Retina (tissue), 1 donor: ENCODE measurements at places on chromosomes 5 and 9.

DNA sequence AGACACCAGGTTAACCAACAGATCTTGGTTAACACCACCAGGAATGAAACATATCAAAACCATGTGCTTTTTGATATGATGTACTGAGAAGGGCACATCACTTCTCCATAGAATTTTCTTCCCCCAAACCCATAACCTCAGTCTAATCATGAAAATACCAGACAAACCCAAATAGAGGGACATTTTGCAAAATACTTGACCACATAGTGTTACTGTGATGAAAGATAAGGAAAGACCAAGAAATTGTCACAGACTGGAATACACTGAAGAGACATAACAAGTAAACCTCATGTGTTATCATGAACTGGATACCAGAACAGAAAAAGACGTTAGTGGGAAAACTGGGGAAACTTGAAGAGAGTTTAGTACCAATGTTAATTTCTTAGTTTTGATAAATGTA, 74.9 kb upstream of the VCAN start:
- DNase-seq = no peak

- DNase-seq = no peak
Measured at GRCh38 chr5:9046756-9047481, 499.0 kb downstream of the SEMA5A start.

GRCh38 chr9:34046784-34047379, 1.8 kb downstream of the UBAP2 start:
- no peak for DNase-seq

DNA sequence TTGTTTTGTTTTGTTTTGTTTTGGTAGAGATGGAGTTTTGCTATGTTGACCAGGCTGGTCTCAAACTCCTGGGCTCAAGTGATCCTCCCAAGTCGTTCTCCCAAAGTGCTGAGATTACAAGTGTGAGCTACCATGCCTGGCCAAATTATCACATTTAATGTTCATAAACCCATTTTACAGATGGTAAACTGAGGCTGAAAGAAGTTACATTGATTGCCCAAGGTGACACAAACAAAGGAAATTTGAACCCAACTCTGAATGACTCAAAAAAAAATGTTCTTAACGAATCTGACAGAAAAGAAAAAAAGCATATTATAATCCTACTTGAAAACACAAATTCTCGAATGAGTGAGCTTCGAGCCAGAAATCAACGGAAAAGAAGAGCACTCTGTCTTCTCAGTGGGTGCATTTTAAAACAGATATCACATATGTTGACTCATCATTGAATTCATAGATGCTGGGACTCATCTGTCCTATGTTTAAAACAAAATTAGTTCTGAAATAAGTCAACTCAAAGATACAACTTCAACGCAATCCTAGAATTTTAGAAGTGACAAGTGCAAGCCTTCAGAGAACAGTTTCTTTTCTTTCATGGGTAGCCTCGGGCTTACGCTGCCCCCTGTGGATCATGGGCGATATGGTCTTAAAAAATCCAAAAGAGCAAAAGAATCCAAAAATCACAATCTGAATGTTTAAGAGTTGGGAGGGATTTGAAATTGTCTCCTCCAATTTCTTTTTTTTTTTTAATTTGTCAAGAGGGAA, 28.4 kb downstream of the TIMD4 start:
- peak; percentile 25 for DNase-seq

- no peak for DNase-seq
Measured at GRCh38 chr5:170821257-170821800, 37.8 kb downstream of the GABRP start.

- no peak for DNase-seq
Measured at GRCh38 chr5:170049713-170050112, 56.0 kb upstream of the FOXI1 start.

DNA sequence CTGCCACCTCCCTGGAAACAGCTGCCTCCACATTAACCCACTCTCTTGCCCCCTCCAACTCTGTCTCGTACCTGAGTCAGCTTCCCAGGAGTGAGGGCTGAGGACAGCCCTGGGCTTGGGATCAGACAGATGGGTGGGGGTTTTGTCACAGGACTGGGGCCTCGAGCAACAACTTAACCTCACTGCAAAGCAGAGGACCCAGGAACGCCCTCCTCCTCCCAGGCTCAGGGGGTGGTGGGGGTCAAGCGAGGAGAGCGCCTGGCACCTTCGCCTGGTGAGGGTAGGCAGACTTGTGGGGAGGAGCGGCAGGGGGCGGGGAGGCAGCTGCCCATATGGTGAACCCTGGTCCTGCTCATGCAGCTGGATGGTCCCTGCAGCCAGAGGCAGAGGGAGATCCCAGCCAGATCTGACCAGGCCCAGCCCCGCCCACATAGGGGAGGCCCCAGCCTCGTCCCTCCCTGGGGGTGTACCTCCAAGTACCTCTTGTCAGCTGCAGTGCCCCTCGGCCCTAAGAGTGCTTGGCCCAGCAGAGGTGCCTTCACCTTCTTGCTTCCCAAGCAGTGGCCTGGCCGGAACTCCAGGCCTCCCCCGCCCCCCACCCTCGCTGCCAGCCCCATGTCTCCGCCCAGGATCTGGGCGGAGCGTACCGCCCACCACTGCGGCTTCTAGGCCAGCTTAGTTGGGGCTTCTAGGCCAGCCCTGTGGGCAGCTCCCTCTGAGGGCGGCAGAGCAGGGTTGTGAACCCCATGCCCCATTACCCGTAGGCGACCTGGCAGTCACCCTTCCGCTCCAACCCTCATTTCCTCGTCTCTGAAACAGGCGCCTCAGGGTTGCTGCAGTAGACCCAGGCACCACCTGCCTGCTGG, at the start of gene SARDH:
TSS of gene SARDH (minus strand) at position 579 of the 866 bp plus-strand sequence. CDS start 4,179 bp downstream, outside the sequence.
- peak; percentile 80 for DNase-seq

DNA sequence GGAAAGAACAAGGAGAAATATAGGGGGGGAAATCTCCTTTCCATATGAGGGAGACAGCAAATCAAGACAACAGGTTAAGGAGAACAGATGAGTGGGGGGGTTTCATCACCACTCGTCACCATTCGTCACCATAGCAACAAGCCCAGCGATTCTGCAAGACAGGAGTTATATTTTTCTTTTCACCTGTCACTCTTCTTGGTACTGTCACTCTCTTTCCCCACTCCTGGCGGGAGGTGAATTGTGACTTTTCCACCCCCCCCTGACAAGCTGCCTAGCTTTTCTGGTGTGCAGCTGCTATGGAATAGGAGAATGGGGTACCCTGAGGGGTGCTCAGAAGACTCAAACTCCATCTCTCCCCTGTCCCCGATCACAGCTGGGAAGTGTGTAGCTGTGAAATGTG, 239.9 kb downstream of the FAM114A2 start:
- DNase-seq = no peak

GRCh38 chr5:140041492-140042392, 1.4 kb downstream of the NRG2 start:
- peak; percentile 79 for DNase-seq

DNA sequence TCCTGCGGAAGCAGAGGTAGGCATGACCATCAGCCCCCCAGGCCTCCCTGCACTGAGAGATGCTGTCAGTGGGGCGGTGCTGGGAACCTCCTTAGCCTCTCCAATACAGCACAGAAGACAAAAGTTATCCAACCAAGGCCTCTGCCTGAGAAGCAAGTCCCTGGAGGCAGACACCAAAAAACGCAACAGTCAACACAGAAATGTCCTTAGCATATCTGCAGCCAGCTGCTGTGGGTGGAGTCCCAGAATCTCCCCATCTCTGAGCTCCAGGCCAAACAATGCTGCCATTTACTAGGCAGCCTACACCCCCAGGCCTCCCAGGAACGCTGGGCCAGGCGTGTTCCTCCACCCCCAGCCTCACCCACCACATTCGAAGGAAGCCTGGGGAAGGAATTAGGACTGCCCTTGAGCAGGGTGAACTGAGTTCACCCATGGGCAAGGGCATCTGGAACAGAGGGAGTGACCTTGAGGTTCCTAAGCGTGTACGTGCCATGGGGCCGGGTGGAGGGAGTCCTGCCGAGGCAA, 43.7 kb downstream of the STK10 start:
- no peak for DNase-seq

GRCh38 chr5:132007399-132008162, 3.9 kb downstream of the ACSL6 start:
- peak; percentile 67 for DNase-seq

DNA sequence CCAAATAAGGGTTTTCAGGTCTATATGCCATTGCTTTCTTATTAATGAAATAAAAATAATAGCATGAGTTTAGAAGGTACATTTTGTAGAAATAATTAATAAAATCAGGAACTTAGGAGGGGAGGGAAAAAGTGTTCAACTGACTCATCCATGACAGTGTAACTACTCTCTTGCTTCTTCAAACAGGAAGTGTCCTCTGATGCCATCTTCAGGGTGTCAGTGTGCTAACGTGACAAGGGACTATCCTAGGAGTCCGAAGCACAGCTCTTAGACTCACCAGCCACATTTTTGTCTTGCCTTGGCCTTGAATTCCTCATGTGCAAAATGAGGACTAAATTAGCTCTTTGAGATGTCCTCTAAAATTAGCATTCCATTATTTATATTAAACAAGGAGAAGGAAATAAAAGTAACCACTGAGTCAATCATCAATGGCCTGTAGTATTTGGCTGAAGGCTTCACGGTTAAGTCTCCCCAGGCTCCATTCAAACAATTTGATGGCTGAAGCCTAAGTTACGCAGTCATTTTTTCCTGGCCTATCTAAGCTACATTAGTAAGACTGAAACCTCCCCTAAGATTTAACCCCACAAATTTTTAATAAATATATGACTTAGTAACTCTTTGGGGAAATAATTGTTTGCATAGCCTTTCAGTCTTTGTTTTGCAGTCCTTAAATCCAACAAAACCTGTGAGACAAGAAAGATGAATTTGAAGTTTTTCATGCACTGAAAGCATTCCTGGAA, 151.1 kb downstream of the ARL15 start:
- DNase-seq = no peak

DNA sequence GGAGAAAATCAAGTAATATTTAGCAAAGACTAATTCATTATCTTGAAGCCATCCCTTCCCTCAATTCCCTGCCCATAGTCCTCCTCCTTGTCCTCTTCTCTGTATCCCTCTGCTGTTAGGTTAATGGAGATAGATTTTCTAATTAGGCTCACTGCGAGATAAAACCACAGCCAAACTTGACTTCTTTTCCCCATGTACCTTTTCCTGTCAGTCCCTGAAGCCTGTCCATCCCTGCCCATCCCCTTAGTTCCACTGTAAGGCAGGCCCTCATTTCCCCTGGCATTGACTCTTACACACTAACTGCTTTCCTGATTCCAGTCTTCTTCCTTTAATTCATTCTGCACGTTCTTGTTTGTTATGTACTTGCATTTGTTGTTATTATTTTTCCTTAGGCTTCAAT, 1.2 kb downstream of the TLR4 start:
- no peak for DNase-seq

DNA sequence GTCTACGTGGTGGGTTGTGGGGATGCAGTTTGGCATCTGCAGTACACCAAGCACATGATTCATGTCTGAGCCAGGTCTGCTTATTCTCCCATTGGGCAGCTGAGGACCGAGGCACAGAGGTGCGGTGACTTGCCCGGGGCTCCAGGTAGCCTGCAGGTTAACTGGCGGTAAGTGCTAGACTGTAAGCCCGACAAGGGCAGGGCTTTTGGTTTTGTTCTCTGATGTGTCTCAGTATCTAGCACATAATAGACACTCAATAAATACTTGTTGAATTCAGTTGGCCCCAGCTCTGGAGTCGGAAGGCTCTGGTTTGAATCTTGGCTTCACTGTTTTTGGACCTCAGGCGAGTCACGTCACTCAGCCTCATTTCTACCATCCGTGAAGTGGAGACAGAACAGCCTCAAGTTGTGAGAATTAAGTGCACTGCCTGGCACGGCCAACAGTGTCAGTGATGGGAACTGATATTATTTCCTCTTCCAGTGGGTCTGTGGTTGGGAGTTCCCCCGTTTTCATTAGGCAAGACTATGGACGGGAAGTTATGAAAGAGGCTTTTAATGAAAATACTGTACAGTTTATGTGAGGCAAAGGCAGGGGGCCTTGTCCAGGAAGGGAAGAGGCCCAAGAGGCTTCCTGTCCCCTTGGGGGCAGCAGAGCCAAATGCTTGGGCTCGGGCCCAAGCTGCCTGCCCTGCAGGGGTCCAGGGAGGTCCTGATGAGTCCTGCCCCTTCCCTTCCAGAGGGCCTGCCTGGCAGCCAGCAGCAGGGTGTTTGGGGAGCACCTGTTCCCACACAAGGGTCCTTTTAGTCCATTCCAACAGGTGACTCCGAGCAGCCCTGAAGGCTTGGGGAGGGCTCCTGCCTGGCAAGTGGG, 3.3 kb downstream of the PRELID1 start:
- DNase-seq = no peak

DNA sequence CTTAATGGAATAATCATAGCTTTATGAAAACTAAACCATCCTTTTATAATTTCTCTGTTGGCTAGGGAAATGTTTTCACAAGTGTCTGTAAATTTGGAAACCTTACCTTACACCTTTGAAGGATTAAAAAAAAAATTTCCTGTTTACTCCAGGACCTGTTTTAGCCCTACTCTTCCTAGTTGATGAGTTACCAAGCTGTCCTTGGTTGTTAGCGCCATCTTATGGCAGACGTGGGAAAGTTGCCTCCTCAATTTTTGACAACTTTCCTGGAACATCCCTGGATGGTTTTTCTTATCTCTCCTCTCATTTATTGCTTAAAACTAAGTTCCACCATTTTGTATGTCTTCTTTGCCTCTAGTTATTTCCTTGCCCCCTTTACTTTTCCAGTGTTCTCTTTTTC, 25.7 kb downstream of the ZSWIM6 start:
- DNase-seq = no peak

DNA sequence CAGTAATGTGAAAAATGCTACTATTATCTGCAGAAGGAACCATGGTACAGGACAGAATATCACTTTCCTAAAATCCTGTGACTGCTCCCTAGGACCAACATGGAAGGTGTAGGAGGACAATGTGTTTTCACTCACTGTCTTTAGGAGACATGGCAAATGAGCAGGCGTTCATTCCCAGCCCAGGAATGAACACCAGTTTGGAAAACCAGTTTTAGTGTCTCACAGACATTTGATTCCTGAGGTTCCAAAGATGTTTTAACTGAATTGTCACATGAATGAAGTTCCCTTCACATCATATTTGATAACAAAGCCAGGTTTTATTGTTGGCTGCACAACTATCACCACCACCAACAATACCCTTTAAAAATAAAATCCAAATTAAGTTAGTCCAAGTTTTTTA, 178.2 kb downstream of the ENC1 start:
- no peak for DNase-seq

DNA sequence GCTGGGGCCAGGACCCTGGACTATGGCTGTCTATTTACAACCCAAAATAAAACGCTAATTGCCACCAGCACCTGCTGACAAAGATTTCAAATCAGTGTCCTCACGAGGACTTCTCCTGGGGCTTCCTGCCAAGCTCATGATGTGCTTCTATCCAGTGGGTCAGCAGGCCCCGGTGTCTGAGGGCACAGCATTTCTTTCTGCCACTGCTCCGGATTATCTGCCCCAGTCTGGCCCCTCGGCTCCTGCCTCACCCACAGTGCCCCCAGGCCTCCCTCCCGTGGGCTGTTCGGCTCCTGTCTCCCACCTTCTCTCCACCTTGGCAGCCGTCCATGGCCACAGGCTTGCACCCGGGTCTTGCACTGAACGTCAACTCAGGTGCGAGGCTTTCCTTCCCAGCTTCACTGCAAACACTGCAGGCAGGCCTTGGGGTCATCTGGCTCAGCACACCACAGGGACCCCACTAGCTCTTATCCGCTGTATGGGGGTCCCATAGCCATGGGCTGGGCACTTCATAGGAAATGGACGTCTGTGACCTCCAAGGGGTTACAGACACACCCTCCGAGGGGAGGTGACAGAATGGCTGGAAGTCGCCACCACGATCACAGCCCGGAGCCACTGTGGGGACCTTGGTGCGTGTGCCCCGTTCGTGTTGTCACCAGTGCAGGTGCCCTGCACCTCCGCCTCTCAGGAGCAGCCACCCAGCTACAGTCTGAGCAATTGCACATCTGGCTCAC, 43.8 kb upstream of the FCN1 start:
- DNase-seq = no peak
